Caco-2 (cell line): ENCODE measurements at places on chromosomes 3 and 15.

GRCh38 chr3:169062501-169062900 lies 601.0 kb downstream of the MECOM start:
- no peak for DNase-seq

DNA sequence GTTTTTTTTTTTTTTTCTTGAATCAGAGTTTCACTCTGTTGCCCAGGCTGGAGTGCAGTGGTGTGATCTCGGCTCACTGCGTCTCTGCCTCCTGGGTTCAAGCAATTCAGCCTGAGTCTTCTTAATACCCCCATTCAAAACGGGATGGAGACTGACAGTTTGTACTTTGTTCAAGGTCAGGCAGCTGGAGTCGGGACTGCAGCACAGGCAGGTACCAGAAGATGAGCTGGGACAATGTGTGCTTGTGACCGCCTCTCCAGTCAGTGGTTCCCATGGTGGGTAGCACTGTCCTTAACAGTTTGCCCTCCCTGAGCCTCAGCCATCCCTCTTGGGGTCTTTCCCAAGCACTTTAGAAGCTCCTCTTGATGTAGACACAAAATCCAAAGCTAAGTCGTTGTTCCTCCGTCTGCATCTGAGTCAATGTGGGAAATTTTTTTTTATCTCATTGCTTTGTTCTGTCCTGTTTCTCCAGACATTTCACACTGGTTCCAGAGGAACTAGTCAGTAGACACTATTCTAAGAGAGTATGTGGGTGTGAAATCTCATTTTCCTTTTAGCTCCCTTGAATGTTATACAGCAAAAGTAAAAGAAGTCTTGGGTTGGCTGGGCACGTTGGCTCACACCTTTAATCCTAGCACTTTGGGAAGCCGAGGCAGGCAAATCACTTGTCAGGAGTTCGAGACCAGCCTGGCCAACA lies 5.3 kb upstream of the TTLL13 start:
- DNase-seq: no peak

GRCh38 chr3:85627932-85628331 lies 669.1 kb downstream of the CADM2 start:
- DNase-seq: no peak

GRCh38 chr3:30259730-30260129 lies 346.7 kb upstream of the TGFBR2 start:
- DNase-seq: peak; percentile 15

GRCh38 chr3:188890572-188891270 lies 281.1 kb upstream of the TPRG1 start:
- no peak for DNase-seq

- peak; percentile 28 for DNase-seq
Measured at GRCh38 chr15:34795267-34796081, at the start of gene ACTC1. ACTC1 (minus strand) TSS chr15:34795549; CDS start chr15:34794808, 741 bp downstream.

- DNase-seq: no peak
Measured at GRCh38 chr3:156211583-156211982, 91.2 kb downstream of the KCNAB1 start.

DNA sequence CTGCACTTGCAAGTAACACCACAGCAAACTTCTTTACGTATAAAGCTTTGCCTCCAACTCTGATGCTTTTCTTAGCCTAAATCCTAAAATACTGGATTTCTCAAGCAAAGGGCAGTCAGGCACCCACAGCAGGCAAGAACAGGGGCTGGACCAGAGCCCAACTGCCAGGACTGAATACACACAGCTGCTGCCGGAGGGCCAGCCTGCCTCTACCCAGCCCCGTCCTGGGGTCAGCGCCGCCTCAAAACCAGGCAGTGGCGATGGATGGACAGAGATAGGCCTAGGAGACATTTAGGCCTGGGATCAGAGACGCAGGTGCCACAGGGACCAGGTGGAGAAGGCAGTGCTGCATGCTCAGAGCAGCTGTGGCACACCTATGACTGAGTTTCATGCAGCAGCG lies 47.6 kb upstream of the SEC61A1 start:
- no peak for DNase-seq

- no peak for DNase-seq
Measured at GRCh38 chr3:124174476-124174875, 182.6 kb upstream of the ROPN1 start.

DNA sequence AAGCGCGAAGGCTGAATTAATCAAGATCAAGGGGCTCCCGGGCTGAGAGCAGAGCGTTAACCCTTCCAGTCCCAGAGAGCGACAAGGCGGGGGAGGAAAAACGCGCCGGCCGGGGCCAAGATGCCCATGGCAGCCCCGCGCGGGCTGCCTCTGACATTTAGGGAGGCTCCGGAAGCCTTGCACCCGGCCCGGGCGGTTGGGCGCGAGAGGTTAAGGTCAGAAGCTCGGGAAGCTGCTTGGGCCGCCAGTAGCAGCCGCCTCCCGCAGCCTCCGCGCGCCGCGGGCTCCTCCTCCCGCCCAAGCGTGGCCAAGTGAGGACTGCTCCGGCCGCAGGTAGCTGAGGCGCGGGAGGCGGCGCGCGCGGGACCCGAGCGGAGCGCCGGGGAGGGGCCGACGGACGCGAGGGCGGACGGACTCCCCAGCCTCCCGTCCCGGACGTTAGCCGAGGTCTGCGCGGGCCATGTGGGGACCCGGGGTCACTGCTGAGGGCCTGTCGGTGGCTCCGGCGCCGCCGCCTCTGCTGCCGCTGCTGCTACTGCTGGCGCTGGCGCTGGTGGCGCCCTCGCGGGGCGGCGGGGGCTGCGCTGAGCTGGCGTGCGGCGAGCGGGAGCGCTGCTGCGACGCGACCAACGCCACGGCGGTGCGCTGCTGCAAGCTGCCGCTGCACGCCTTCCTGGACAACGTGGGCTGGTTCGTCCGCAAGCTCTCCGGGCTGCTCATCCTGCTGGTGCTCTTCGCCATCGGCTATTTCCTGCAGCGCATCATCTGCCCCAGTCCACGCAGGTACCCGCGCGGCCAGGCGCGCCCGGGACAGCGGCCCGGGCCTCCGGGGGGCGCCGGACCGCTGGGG lies at the start of gene C3orf80:
C3orf80 (plus strand) TSS at position 247 of the 850 bp plus-strand sequence; CDS start at position 461, 214 bp downstream.
- DNase-seq: peak; percentile 67

DNA sequence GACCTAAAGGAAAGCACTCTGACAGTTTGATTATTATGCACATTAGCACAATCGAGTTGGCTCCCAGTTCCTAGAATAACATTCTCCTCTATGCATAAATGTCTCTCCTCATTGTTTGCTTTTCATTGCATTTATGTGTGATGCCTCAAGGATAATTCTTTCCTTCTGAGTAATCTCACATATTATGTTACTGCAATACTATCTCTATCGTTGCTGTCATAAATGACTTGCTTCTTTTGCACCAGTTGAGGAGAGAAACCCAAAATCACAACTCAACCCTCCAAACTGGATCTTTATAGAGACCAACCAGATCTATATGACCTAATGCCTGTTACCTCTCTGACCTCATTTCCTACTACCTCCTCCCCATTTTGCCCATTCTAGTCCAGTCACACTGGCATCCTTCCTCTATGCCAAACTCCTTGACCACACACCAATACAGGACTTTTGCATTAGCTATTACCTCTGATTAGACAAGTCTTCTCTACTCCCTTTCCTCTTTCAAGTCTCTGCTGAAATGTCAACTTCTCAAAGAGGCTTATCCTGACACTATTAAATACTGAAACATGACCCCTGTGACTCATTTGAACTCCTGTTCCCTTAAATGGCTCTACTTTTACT lies 1026.0 kb downstream of the TUSC7 start:
- DNase-seq: no peak

- no peak for DNase-seq
Measured at GRCh38 chr3:150766742-150767141, 3.8 kb upstream of the SIAH2 start.

DNA sequence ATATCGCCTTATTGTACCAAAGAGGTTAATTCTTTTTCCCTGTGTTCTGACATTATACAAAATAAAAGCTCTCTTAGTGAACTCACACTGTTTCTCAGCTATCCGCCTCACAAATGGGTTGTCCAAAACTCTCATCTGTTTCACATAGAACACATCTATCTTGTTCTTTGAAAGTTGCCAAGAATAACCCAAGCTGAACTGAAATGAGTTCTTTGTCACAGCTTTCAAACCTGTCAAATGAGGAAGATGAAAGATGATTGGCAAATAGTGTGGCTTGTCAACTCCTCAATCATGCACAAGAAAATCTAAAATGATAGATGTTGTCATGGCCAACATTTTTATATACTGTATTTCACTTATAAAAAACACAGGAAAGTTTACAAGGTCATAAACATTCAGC lies 168.1 kb upstream of the OSTN start:
- DNase-seq: no peak
